Activated T-helper 1 cell treated with Interleukin-2 at 50 U/mL for 16 hours (primary cell): ENCODE measurements at places on chromosomes 2 and 18.
A peak's percentile ranks its signal among the peaks of the same experiment; 100 is the strongest.

DNA sequence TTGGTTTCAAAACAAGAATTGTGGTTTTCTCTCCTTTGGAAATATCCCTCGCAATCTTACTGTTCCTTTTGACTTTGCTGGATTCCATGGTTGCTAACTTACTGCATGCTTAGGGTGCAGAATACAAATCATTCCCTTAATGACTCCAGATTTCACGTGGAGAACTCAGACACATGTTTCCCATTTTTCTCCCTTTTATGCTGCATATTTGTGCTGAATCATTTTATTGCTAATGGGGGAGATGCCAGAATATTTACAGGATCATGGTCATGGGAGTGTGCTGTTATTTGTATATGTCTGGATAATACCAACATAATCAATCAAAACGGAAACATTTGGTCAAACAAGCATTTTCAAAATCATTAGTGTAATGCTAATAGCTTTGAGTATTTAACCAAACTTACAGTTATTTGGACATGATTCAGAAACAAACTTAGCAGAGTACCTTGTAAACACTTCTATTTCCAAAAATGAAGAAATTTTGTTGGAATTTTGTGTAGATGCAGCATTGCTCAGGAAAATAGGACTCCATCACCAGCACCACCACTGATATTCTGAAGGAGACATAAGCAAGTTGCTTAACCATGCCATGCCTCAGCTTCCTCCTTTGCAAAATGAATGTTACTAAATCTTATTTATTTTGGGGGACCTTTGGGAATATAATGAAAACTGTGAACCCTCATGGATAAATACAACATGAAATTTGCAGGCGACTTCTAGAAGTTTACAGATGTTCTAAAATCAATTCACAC, 122.5 kb upstream of the RND3 start:
- no peak for DNase-seq

- DNase-seq: no peak
Observed at GRCh38 chr2:199118673-199119112, 339.0 kb downstream of the SATB2 start.

DNA sequence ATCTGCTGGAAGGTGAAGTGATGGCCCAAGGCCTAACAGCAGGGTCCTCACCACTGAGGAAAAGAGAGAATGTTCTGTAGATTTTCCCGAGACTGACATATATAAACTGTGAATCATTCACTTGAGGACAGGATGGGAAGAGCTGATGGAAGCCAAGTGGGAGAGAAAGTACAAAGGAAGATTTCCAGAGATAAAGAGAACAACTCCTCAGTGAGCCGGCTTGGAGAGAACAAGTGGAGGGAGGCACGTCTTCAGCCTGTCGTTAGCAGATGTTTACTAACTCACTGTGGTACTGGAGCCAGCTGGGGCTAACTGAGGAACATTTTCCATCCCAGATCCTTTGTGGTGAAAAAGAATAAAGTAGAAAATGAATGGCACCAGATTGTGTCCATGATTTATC, 552.9 kb upstream of the TNP1 start:
- DNase-seq: no peak

DNA sequence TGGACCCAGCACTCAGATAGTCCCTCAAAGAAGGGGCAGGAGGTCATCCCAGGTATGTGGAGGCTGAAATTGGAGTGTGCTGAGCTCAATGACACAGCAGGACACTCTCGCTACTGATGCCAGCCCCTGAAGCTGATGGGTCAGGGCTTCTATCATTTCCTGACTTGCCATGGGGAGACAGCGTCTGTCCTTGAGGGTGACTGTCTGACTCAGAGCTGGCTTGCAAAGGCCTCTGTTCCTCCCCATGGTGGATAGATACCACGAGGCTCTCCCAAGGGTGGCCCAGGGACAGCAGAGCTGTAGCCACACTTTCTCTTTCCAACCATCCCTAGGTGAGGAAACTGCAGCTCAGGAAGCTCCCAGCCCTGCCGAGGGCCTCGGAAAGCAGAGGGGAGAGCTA, 10.8 kb downstream of the ALPG start:
- DNase-seq: no peak

DNA sequence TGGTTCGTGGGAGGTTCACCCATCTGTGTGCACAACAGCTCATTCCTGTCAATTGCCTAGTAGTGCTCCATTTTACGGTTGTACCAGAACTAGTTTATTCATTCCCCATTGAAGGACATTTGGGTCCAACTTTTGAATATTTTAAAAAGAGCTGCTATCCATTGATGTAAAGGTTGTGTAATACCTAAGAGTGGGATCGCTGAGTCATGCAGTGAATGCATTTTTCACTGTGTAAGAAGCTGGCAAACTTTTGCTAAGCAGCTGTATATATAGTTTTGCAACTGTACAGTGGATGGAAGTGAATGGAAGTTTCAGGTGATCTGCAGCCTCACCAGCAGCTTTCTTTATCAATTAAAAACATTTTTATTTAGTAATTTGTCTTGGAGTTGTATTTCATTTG, 104.5 kb downstream of the DCDC2C start:
- DNase-seq: no peak

- peak; percentile 43 for DNase-seq
Observed at GRCh38 chr2:12488352-12489318, 228.1 kb upstream of the TRIB2 start.

- DNase-seq: no peak
Observed at GRCh38 chr18:46770708-46771107, 13.9 kb upstream of the ST8SIA5 start.

DNA sequence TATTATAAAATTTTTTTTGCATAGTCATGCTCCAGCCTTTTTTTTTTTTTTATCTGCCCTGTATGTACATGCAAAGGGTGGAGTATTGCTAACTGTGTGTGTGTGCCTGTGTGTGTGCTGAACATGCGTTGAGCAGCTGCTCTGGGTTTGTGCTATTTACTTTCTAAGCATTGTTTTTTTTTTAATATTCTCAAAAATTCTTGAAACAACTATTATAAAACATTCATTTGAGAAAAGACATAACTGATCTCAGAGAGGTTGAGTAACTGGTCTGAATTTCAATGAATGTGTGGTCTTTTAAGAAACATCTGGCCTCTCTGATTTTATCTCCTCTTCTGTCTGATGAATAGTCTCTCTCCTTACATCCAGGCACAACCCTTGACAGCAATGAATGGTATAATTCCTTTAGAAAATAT, 366.0 kb upstream of the SLC14A2 start:
- DNase-seq: no peak

- no peak for DNase-seq
Observed at GRCh38 chr2:66495788-66496640, 61.1 kb downstream of the MEIS1 start.

DNA sequence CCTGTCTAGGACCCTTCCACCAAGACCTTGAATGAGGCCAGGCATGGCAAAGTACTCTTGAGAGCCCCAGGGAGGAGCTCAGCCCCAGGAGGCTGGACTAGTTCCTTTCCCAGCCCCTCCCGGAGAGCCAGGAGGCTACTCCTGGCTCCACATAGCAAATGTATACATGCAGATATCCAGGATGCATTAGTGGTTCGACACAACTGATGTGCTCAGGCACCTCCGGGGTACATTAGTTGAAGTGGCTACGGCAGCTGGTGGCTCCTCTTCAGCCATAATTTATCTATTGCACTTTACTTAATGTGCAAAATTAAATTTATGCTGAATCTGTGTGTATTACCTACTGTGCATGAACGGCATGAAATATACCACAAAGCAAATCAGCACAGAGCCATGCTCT, 182.8 kb upstream of the MEIS1 start:
- no peak for DNase-seq

GRCh38 chr2:157748371-157749142, 119.9 kb upstream of the ACVR1C start:
- no peak for DNase-seq

- no peak for DNase-seq
Observed at GRCh38 chr18:34911661-34912384, 129.4 kb upstream of the MAPRE2 start.

DNA sequence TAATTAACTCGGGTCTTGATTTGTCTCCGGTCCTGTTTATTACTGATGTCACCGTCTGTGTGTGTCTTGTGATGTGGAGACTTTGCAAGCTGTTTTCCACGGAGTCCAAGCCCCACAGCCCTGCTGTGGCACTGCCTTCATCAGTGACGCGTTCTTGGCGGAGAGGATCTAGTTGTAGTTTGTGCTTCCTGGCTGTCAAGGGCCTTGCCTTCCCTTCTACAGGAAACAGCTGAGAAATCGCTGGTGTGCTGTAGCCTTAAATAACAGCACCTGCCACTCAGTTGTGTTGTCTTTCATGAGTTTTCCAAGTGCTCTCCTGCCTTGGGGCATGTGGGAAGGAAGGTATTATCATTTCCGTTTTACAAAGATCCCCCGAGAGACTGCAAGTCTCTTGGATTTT, 26.3 kb downstream of the CTIF start:
- DNase-seq: no peak

DNA sequence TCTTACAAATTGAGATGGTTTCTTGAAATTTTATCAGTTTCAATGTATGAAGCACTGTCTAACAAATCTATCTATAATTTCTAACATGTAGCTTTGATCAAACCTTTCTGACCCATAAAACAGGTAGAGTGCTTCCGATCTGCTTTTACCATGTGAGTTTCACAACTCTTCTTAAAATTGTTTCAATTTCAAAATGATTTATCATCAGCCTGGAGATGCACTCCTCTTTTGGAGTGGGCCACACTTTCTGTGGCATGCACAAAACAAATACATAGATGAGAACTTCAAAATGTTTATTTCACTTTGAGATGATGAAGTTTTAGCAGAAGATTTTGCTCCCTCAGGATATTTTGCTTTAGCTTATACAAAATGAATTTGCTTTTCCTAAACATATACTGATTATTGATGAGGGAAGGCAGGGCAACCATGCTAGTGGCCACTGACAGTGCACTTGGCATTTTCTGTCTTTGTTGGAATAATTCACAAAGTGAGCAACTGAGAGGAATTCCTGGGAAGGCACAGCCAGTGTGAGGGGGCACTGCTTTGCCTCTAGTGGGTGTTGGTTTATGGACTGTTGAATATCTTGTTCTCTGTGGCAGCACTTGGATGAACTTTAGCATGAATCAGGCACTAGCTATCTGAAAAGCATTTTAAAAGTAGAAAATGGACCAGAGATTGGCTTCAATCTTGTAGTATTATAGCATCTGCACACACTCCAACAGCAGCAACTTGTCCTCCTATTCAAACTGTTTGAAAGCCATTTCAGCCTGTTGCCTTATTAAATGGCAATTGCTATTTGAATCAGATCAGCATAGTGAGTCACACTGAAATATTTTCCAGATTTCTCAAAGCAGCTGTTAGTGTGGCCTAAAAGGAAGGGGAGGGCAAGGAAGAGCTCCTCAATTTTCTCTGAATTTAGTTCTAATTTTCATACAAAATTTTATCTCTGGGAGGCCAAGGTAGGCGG, 193.2 kb downstream of the CCDC85A start:
- DNase-seq: no peak

DNA sequence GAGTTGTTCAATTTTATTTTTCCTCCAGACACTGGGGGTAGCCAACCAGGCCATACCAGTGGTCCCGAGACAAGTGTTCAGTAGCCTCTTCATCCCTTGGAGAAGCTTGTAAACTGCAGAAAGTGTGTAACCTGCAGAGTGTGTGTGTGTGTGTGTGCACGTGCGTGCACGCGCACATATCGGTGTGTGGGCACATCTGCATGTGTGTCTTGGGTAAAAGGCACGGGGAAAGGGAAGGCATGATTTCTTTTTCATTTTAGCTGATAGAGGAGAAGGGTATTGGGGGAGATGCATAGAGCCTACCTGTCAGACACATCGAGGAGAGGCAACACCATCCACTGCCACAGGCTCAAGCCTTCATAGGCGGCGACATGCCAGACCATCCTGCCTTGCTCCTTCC, 181.4 kb downstream of the CLIP4 start:
- no peak for DNase-seq

DNA sequence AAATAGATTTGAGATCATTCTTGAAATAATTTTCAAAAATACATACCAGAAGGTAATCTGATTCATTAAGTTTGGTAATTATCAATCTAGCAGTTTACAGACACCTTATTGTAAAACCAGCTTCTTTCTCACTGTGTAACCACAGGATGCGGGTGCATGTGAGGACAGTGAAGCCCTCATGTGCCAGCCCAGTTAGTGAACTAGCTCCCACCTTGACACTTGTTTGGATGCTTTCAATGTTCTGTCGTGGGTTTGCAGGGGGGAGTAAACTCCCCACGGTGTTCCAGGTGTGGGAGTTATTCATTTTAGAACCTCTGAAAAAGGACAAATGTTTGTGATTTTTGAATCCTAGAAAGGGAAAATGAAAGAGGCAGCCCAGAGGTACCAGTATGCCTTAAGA, 59.0 kb downstream of the WDSUB1 start:
- DNase-seq: no peak

DNA sequence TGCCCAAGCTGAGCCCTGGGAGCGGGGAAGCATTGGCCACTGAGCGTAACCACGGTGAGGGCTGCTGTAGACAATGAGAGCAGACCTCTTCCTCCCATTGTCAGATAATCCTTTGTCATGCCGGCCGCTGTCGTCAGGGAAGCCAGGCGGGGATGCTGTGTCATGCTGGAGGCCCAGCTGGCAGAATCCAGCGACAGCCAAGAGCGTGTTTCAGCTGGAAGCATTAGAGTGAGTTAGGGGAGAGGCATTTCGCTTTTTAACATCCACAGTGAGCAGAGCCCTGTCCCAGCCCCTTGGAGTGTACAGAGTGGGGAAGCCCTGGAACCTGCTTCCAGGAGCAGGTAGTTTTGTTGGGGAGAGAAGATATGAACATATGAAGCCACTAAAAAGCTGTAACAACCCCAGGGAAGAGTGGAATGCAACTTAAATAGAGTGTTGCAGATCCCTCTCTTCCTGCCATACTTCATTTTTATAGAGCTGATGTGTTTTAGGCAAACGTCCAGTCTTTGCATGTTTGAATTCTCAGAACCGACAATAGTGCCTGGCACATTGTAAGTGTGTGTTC, 7.0 kb downstream of the CTIF start:
- DNase-seq: no peak

DNA sequence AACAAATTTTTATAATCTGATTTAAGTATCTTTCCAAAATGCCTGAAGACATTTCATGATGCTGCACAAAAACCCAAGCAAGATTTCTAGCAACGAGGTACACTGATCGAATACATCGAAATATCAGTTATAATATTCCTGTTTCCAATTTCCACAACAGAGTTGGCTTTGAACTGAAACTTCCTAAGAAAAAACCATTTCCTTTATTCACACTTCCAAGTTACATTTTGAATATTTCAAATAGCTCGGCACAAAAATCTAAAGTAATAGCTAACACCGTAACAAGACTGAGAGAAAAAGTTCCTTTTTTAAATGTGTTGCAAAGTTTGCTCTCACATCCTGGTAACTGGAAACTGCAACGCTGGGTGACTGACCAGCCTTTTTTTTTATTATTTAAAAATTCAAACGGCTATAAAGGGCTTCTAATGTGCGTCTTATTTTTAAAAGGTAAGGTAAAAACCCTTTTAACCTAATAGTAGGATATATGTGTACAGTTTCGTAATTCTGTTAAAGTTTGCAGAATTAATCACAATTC, 1.7 kb downstream of the HNRNPLL start:
- no peak for DNase-seq
